ENCODE measurements at places on chromosomes 1 and 21. TPM values are rescaled to one million over a fixed set of nuclear protein-coding genes. Genes with fewer than 3 reads are reported as not detected.

DNA sequence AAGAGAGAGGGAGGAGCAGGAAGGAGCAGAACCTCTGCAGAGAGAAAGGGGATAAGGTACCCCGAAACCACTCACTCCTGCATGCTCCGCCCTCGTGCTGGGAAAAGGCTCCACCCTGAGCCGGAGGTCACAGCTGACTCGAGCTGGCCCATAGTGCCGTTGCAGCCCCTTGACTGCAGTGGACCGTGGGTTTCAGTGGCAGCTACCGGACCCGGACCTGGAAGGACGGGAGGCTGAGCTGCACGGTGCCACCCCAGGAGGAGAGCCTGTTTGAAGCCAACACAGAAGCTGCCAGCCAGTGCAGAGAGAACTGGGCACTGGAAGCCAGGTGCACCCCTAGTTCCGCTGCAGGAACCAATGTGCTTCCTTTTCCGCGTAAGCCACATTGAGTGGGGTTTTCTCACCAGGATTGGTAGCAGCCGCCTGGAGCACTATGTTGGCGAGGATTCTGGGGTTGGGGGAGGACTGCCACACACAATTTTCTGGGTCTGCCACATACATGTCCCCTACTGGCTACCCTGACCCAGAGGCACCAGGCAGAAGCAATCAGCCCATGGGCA, 83.3 kb downstream of the FBXO2 start:
- no peak for DNase-seq
- no peaks in the 10 kb centered on the region for H3K4me1 ChIP-seq
- H3K27me3 ChIP-seq, result peaks cover 82% of the 10 kb centered on the region
- H3K4me3 ChIP-seq, result no peak overlapping the region
- H3K27ac ChIP-seq, result no peak overlapping the region
- no peaks in the 10 kb centered on the region for H3K36me3 ChIP-seq

- peaks cover 46% of the 10 kb centered on the region for H3K4me1 ChIP-seq
- no peak for DNase-seq
- no peaks in the 10 kb centered on the region for H3K27me3 ChIP-seq
- H3K36me3 ChIP-seq, result peaks cover 13% of the 10 kb centered on the region
Measured at GRCh38 chr1:16139473-16139962, 16.4 kb downstream of the EPHA2 start.

DNA sequence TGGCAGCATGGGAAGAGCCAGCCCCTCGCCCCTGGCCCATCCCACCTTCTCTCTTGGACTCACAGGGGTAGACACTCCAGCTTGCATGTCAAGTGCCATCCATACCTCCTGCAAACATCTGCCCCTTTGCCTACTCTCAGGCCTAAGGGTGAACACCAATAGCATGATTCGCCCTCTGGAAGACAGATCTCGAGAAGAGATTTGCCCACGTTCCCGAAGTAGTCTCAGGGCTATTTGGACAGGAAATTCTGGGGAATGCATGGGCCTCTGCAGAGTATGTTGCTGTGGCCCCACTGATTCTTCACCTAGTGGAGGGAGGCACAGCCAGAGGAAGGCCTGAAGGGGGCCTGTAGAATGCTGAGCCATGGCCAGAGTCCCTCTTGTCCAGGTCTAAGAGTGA, 29.8 kb upstream of the DNASE2B start:
- H3K27ac ChIP-seq, result no peak overlapping the region
- no peaks in the 10 kb centered on the region for H3K27me3 ChIP-seq
- no peak overlapping the region for H3K4me3 ChIP-seq
- H3K36me3 ChIP-seq, result peaks cover 3% of the 10 kb centered on the region
- no peaks in the 10 kb centered on the region for H3K4me1 ChIP-seq

OR2T35 gene
- not detected for total RNA-seq

DNA sequence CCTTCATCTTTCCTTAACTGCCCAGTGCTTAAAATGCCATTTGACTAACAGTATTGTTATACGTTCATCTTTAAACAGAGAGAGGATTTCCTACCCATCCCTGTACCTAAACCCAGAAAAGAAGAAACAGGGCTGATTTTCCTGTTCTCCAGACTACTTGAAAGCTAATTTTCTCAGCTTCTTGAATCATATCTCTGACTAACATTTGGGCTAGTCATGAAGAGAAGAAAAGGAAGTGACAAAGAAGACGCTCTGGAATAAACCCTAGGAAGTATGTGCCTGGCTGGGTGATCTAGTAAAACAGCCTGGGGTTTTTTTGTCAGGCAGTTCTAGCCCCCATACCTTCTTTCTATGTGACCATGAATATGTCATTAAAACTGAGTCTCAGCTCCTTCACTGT, 44.8 kb upstream of the SGIP1 start:
- DNase-seq, result no peak
- no peak overlapping the region for H3K4me3 ChIP-seq
- H3K27me3 ChIP-seq, result no peaks in the 10 kb centered on the region
- no peaks in the 10 kb centered on the region for H3K36me3 ChIP-seq
- H3K27ac ChIP-seq, result no peak overlapping the region

GRCh38 chr1:21814241-21814918, 2.3 kb downstream of the LDLRAD2 start:
- no peaks in the 10 kb centered on the region for H3K4me1 ChIP-seq
- peaks cover 4% of the 10 kb centered on the region for H3K27me3 ChIP-seq
- no peak overlapping the region for H3K27ac ChIP-seq
- DNase-seq, result peak; percentile 50

GRCh38 chr1:44296806-44297205, 58.3 kb downstream of the ERI3 start:
- H3K27ac ChIP-seq, result no peak overlapping the region
- no peak for DNase-seq
- H3K4me3 ChIP-seq, result no peak overlapping the region
- H3K27me3 ChIP-seq, result no peaks in the 10 kb centered on the region

DNA sequence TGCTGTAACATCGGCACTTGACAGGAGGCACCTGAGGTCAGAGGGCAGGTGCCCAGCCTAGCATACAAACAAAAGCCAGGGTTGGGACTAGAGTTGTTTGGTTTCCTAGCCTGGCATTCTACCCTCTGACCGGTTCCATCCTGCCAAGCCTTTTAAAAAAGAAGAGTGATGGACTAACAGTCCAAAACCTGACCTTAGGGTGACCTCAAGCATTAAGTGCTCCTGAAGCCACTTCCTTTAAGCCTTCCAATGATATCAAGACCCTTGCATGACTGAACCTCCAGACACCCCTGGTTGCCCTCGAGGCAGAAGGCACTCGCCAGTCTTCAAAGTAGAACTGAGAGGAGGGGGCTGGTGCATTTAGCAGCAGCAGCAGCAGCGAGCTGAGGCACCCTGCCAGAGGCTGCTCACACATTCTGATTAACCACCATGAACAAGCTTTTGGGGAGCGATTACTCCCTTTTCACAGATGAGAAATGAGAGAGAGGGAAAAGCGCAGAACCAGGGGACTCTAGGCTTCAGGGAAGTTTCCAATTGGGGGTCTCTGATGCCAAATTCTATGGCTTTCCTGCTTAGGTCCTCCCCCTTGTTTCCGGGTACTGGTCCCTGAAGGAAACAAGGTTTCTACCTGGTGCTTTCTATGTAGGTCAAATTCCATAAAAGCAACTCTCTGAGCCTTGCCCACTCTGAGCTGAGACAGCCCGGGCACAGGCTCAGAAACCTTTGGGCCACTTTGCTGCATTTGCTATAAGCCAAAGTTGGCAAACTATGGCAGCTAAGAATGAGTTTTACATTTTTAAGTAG, 9.2 kb downstream of the SLC2A1 start:
- peaks cover 15% of the 10 kb centered on the region for H3K36me3 ChIP-seq
- H3K27ac ChIP-seq, result peak overlapping the region; percentile 95
- H3K4me3 ChIP-seq, result peak overlapping the region; percentile 65
- no peaks in the 10 kb centered on the region for H3K27me3 ChIP-seq
- peaks cover 89% of the 10 kb centered on the region for H3K4me1 ChIP-seq

DNA sequence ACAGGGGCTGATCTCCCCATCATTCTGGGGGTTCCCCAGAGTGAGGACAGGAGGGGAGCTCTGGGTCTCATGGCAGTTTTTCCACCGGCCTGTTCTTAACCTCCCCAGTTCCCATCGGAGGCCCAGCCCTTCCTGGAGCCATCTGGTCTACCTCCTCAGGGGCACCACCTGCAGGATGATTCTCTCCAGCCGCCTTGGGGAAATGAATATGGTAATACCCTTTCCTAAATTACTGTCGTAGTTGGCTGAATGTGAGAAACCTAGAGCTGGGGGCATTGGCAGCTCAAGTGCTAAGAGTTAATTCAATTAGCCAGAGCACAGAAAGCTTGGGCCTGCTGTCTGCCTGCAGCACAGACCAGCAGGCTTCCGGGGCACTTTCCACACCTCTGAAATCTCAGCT, 64.9 kb downstream of the TAS1R2 start:
- peaks cover 13% of the 10 kb centered on the region for H3K4me1 ChIP-seq
- H3K36me3 ChIP-seq, result no peaks in the 10 kb centered on the region
- H3K4me3 ChIP-seq, result no peak overlapping the region
- H3K27me3 ChIP-seq, result peaks cover 39% of the 10 kb centered on the region
- no peak for DNase-seq

DNA sequence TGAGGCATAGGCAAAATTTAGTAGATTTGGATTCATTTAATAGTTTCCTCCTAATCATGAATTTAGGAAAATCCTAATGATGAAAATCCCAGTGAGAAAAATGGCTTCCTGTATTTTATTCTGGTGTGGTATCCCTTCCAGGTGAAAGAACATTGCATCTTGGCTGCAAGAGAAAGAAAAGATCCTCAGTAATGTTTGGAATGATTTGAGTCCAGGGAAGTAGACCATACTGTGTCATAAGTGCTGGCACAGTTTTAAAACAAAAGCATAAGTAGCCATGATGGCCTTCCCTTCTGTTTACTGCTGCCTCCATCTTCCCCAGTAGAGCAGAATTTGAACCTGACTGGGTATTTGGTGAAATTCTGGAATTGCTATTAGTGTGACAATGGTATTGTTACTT, 52.8 kb downstream of the CACHD1 start:
- no peak overlapping the region for H3K4me3 ChIP-seq
- no peaks in the 10 kb centered on the region for H3K27me3 ChIP-seq
- no peak overlapping the region for H3K27ac ChIP-seq
- H3K4me1 ChIP-seq, result peaks cover 78% of the 10 kb centered on the region
- no peak for DNase-seq

GRCh38 chr1:110914676-110915075, 41.7 kb downstream of the CD53 start:
- H3K27ac ChIP-seq, result no peak overlapping the region
- H3K4me3 ChIP-seq, result no peak overlapping the region
- H3K27me3 ChIP-seq, result no peaks in the 10 kb centered on the region
- no peak for DNase-seq

GRCh38 chr1:213651077-213651476, 336.7 kb upstream of the PROX1 start:
- H3K27me3 ChIP-seq, result peaks cover 18% of the 10 kb centered on the region
- H3K36me3 ChIP-seq, result no peaks in the 10 kb centered on the region
- no peak overlapping the region for H3K27ac ChIP-seq
- no peak for DNase-seq
- no peaks in the 10 kb centered on the region for H3K4me1 ChIP-seq

RGS8 gene
- total RNA-seq, result not detected

- H3K4me1 ChIP-seq, result peaks cover 6% of the 10 kb centered on the region
- peaks cover 5% of the 10 kb centered on the region for H3K36me3 ChIP-seq
- H3K27me3 ChIP-seq, result no peaks in the 10 kb centered on the region
- H3K4me3 ChIP-seq, result no peak overlapping the region
- no peak overlapping the region for H3K27ac ChIP-seq
Measured at GRCh38 chr1:17304826-17305175, 3.2 kb upstream of the PADI4 start.

DNA sequence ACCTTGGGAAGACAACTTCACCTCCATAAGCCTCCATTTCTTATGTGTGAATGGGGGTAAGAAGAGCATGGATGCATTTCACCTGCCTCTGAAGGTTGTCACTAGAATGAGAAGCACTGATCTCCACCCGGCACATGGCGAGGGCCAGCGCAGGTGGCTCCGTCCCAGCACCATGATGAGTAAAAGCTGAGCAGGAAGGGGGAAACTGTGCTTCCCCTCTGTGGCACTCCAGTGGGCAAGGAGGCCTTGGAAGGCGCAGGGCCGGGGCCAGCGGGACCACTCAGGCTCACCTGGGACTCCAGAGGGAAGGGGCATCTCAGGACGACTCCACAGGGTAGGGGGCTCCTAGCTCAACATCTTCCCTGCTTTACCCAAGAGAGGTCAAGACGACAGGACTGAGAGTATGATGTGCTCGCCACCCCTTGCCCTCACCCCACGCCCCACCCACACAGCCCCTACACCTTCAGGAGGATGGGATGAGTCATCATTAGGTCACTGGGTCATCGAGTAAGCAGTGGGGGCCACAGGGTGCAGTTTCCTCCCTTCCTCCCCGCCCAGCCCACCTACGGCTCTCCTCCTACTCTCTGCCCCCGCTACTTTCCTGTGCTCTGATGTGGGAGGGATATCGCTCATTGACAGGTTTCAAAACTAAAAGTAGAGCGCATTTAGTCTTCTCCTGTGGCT, 112.1 kb downstream of the HIVEP3 start:
- no peaks in the 10 kb centered on the region for H3K36me3 ChIP-seq
- no peaks in the 10 kb centered on the region for H3K4me1 ChIP-seq
- peaks cover 2% of the 10 kb centered on the region for H3K27me3 ChIP-seq
- no peak for DNase-seq

DNA sequence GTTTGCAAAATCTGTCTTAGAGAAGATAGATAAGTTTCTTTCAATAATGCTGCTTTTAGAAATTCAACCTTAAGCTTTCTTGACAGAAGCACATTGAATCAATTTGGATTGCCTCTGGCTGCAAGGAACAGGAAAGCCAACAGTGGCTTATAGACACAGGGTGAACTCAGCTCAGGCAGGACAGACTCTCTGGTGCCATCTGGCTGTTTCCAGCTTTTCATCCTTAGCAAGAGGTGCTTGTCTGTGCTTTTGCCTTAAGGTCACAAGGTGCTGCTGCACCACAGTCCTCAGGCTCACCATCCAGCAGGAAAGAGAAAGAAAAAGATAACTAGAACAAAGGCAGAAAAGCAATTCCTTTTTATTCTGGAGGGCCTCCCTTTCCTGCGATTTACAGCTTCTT, 93.7 kb upstream of the ETS2 start:
- no peaks in the 10 kb centered on the region for H3K36me3 ChIP-seq
- H3K27me3 ChIP-seq, result no peaks in the 10 kb centered on the region
- no peak overlapping the region for H3K27ac ChIP-seq
- peaks cover 6% of the 10 kb centered on the region for H3K4me1 ChIP-seq

GRCh38 chr1:64969305-64970046, 3.1 kb upstream of the JAK1 start:
- no peak overlapping the region for H3K27ac ChIP-seq
- H3K36me3 ChIP-seq, result no peaks in the 10 kb centered on the region
- H3K27me3 ChIP-seq, result no peaks in the 10 kb centered on the region
- DNase-seq, result no peak
- no peak overlapping the region for H3K4me3 ChIP-seq

- no peak overlapping the region for H3K27ac ChIP-seq
- peaks cover 15% of the 10 kb centered on the region for H3K4me1 ChIP-seq
- H3K36me3 ChIP-seq, result peaks cover 15% of the 10 kb centered on the region
- no peak for DNase-seq
Measured at GRCh38 chr1:1228596-1229321, 3.0 kb downstream of the SDF4 start.

Data from mesothelial cell of epicardium (in vitro differentiated cells).